NCI-H1092 (cell line): ENCODE measurements at places on chromosomes 7 and 10.
A peak's percentile ranks its signal among the peaks of the same experiment; 100 is the strongest.

DNA sequence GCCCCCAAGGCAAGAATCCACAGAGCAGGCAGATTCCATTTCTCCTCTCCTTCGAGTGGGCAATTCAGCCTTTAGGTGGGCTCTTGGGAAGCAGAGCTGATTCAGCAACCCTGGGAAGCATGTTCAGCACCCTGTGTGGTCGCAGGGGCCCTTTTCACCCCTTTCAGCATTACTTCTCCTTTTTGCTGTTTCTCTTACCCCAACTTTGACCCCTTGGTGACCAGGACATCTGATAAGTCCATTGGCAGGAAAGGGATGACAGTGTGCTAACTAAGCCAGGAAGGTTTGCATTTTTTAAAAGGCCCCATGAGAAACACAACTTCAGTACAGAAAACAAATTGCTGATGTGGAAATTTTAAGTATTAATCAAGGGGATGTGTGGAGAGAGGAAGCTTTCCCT lies 283.7 kb upstream of the NRP1 start:
- DNase-seq: no peak

GRCh38 chr7:149772241-149772955 lies 990 bp downstream of the ZNF467 start:
- DNase-seq: peak; percentile 51

DNA sequence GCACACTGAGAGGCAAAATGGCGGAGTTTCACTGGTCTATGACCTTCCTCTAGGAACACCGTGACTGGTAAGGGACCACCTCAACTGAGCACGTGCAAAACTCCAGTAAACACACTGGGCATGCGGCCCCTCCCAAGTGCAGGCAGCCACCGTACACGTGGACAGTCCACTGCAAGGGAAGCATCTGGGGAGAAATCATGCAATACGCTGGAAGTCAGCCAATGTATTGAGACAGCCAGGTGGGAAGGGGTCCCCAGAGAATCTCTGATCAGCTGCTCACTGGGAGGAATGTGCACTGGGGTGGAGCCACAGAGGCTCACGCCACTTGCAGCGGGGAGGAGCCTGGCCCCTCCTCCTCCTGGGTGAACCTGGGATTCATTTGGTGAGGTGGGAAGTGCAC lies 49.3 kb downstream of the CFAP46 start:
- no peak for DNase-seq

- peak; percentile 29 for DNase-seq
Observed at GRCh38 chr7:141208539-141208938, 134.7 kb downstream of the TMEM178B start.

GRCh38 chr10:108836362-108836761 lies 1086.9 kb downstream of the XPNPEP1 start:
- DNase-seq: no peak

GRCh38 chr10:31100115-31100601 lies 68.5 kb upstream of the ZNF438 start:
- DNase-seq: no peak

DNA sequence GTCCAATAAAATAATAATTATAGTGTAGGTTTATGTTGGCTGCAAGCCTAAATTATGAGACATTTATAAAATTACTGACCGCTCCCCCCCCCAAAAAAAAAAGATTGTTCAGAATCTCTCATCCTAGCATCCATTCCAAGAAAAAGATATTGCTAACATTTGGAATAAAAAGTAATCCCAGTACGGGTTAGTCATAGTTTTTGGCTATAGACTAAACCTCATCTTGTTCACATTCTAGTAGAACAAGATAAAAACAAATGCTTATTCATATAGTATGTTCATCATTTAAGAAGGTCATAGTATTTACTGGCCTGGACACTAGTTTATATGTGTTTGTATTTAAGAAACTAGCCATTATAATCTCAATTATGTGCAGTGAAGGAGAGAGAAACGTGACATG lies 44.0 kb downstream of the ADK start:
- no peak for DNase-seq

- peak; percentile 43 for DNase-seq
Observed at GRCh38 chr10:33008499-33009243, 50.6 kb upstream of the ITGB1 start.

DNA sequence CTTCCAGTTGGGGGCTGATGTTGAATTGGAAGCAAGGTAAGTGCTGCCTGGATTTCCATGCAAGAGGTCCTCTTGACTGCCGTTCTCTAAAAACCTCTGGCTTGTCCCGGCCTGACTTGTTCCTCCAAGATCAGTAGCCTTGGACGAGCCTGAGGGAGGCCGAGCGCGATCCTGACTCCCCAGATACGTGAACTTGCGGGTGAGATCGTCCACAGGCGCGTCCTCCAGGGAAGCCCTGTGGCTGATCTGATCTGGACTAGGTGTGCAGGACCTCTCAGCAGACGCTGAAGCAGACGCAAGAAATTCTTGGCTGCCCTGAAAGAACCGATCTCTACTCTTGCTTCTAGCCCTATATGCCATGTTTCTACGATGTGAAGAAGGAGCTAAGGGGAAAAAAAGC lies 29.7 kb downstream of the ZC3HAV1 start:
- DNase-seq: no peak

DNA sequence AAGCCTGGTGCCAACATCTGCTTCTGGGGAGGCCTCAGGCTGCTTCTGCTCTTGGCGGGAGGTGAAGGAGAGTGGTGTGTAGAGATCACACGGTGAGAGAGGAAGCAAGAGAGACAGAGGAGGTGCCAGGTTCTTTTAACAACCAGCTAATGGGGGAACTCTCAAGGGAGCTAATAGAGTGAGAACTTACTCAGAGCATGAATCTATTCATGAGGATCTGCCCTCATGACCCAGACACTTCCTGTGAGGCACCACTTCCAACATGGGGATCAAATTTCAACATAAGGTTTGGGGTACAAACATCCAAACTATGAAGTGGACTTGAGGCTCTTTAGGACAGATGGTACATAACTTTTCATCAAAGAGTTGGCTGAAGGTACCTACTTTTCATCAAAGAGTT lies 5.1 kb upstream of the ZNF32 start:
- no peak for DNase-seq

- DNase-seq: no peak
Observed at GRCh38 chr10:77071001-77071511, 566.6 kb downstream of the KCNMA1 start.

DNA sequence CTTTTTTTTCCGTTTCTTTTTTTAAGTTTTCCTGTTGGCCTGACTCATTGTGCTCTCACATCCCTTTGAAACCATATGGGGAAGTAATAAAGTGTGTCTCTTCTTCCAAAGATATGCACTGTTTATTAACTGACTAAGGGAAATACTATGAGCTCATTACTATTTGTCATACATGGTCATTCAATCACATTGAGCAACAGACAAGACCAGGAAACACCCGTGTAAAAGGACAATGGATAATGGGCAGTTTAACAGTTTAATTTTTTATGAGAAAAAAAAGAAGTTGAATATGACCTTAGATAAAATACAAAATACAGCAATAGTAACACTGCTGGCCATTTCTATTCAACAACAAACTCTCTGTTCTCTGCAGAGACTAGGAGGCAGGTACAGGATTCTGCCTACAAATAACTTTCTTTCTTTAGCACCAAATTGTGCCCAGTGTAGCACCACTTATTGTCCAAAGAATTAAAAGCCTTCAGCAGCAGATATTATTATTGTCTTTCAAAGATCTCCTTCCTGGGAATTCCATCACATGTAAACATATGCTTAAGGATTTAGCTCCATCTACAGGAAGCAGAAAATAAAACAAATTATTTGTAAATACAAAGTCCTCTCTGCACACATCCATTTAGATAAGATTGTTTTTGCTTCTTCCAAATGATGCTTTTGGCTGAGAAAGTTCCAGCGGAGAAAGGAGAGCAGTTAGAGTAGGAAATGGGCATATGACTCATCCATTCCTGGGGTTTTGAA lies 55.0 kb upstream of the AKR1E2 start:
- no peak for DNase-seq

- DNase-seq: no peak
Observed at GRCh38 chr10:36473122-36473521, 652.3 kb upstream of the ANKRD30A start.

- DNase-seq: no peak
Observed at GRCh38 chr10:44971434-44971833, 7.2 kb downstream of the DEPP1 start.
